ENCODE measurements at places on chromosomes 1 and 21.
A peak's percentile ranks its signal among the peaks of the same experiment; 100 is the strongest.

- DNase-seq, result no peak
Measured at GRCh38 chr1:159916242-159917051, 8.9 kb downstream of the TAGLN2 start.

DNA sequence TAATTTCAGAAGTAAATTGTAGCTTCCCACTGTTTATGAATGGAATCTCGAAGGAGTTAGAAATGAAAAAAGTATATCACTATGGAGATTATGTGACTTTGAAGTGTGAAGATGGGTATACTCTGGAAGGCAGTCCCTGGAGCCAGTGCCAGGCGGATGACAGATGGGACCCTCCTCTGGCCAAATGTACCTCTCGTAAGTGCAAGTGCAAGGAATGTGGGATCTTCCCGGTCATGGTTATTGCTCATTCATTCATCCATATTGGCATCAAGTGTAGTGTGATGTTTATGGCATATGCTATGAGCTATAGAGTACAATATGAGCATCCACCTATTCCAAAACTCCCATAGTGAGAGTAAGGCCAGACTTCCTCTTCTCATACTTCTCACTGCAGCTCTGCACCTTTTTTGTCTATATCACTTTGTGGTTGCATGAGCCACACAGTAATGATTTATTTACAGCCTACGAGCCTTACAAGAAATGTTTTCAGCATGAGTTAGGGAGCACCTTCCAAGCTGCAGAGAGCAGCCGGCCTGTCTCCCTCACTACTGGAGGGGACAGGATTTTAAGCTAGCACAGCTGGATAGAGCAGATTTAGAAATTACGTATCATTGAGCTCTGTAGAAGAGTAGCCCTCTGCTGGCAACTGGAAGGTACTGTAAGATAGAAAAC lies 24.9 kb upstream of the CR1L start:
- no peak for DNase-seq

DNA sequence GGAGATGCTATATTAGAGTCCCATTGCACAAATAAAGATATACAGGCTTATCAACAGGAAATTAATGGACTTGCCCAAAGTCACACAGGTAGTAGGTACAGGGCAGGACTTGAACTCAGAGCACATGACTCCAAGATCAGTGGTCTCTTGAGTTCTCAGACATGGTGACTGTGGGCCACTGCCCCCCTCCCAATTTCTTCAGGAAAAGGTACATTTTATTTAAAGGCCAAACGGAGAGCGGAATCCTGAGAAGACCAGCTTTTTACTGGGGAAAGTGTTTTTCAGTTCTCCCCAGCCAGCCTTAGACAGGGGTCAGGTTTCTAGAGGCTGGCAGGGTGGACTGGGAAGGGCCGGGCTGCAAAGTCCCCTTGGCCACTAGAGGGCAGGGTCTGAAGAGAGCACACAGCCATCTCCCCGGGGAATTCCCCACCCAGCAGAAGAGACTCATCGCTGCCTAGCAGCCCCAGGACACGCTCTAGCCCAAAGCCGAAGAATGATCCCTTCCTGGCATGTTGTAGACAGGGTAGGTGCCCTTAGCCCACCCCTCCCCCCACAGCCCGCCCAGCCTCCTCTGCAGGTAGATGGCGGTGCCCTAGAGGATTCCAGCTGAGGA lies 29.7 kb downstream of the ACP6 start:
- DNase-seq, result peak; percentile 69

DNA sequence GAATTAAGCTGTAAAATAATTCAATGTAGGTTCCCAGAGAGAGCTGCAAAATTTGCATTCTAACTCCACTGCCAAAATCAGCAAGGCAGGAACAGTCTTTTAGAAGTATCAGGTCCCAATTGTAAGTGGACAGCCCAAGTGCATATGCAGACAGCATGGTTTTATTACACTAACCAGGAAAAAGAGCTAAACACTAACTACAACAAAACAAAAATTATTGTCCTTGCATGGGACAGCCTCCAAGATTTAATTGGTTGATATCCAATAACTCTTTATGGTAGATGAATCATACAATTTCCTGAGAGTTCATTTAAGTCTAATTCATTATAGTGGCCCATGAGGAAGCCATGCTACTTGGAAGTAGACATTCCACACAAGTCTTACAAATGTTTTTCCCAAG lies 154.3 kb upstream of the ZNF648 start:
- no peak for DNase-seq

DNA sequence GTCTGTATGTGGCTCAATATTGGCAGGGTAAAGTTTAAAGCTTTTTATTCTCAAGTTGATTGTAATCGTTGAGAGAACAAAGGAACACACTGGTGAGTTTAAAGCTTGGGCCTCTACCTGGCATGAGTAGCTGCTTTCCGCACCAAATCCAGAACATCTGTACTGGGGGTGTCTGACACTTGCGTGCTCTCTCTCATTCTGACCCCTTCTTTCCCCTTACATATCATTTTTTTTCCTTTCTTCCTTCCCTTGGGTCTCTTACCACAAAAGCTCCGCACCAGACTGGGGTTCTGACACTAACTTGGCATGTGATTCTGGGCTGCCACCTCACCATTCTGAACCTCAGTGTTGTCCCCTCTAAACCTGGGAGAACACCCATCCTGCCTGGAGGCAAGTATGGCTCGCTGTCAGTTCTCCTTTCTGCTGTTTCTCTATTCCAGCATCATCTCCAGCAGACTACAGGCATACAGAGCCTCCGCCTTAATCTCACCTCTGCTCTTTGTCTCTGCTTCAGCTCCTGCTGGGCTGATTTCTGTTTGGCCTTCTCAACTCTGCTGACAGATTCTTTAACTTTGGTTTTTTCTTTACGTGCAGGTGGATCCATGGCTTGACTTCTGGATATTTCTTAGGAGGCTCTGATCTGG lies 859 bp upstream of the ERMAP start:
- DNase-seq, result no peak

DNA sequence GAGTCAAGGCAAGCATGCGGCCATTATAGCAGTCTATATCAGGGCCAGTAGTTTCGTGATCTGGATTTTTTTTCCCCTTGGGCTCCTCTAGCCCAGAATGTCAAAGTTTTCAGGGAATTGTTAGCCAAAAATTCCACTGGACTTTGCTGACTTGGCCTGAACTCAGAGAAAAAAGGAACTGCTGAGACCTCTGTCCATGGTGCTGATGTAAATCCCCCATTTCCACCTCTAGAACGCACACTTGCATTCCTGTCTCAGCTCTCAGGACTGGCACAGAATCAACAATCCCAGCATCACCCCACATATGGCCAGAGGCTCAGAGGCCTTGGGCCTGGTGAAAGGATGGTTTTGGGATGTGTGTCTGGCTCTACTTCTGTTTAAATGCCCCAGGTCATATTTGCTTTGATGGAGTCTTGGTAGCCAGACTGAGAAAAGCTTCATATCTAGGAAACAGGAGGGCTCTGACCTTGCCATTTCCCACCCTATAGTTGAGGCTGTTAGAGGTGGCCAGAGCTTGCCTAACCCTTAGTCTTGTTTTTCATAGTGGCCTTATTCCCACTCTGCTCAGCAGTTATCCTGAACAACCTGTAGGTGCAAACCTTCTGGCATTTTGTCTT lies 16.9 kb upstream of the EFCAB14 start:
- no peak for DNase-seq

DNA sequence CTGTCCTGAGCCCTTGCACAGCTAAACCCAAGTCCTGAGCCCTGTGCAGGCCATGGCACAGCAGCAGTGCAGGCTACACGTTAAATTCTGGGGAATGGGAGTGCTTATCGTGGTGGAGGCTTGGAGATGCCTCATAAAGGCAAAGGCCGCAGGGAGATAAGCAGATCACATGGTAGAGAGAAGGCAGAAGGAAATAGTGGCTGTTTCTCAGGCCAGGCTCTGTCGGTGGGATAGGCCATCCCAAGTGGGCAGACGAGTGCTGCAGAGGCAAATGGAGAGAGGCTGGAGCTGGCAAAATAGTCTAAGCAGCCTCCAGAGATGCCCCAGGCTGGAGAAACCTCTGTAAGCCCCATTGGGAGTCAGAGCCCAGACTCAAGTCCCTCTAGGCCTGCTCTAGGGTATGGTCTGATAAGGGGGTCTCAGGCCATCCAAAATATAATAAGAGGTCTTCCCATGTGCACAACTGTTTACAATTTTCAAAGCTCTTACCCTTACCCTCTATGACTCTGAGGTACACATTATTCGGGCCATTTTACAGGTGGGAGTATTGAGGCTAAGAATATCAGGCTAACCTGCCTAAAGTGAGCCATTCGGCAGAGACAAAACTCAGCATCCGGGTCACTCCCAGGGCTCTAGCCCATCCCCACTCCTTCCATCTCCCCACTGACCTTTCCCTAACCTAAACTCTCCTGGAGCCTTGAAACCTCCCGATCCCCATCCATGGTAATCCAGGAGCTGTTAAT lies 79.6 kb downstream of the NKAIN1 start:
- DNase-seq, result no peak

GRCh38 chr1:234214129-234214910 lies 158.9 kb upstream of the COA6 start:
- no peak for DNase-seq

GRCh38 chr21:16580661-16581060 lies 850.9 kb downstream of the USP25 start:
- DNase-seq, result no peak

GRCh38 chr21:26119906-26120305 lies 50.7 kb downstream of the APP start:
- no peak for DNase-seq

DNA sequence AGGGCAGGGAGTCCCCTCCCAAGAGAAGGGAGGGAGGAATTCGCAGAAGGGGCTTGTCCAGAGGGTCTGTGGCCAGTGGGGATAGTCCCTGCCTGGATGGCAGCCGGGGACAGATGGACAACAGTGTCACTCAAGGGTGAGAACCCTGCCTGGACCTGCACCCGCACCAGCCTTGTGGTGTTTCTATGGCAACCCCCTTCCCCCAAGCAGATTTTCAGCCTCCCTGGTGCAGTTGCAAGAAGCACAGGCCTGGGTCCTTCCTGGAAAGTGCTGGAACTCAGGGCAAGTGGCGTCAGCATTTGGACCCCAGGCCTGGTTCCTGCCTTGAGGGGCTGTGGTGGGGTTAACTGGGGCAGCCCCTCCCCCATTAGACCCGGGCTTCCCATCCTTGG lies 83.8 kb upstream of the ACTL8 start:
- no peak for DNase-seq

GRCh38 chr1:116099379-116099778 lies 11.8 kb upstream of the MAB21L3 start:
- no peak for DNase-seq

DNA sequence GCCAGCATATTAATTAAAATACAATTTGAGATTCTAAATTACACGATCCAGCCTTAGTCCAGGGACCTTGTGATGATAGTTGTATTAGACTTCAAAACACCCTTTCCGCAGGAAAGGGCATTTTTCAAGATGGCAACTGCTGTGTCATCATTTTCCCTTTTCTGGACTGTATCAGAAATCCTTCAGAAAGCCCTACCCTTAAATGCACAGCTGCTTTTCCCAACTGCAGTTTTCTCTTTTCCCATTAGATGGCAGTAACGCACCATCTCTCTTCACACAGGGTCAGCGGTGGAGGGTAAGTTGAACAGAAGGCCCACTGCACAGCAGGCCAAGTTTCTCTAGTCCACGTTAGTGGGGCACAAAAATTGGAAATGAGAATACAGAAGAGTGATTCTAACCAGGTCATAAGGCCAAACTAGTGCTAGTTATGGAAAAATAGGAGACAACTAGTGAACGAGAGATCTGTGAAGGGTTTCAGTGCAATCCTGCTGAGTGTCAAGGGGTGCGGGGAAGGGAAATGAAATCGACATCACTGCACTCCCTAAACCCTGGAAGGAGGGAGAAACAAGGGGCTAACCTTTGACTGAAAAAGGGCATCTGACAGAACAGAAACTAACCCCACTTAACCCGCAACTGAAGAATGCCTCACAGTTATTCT lies 22.1 kb upstream of the TDRD10 start:
- DNase-seq, result no peak

GRCh38 chr1:158107916-158108315 lies 72.8 kb upstream of the CD1D start:
- DNase-seq, result no peak

- DNase-seq, result no peak
Measured at GRCh38 chr1:82813386-82813785, 1012.7 kb downstream of the ADGRL2 start.

GRCh38 chr1:242651817-242652216 lies 127.3 kb upstream of the PLD5 start:
- no peak for DNase-seq

GRCh38 chr1:181423301-181423918 lies 59.9 kb upstream of the CACNA1E start:
- no peak for DNase-seq

DNA sequence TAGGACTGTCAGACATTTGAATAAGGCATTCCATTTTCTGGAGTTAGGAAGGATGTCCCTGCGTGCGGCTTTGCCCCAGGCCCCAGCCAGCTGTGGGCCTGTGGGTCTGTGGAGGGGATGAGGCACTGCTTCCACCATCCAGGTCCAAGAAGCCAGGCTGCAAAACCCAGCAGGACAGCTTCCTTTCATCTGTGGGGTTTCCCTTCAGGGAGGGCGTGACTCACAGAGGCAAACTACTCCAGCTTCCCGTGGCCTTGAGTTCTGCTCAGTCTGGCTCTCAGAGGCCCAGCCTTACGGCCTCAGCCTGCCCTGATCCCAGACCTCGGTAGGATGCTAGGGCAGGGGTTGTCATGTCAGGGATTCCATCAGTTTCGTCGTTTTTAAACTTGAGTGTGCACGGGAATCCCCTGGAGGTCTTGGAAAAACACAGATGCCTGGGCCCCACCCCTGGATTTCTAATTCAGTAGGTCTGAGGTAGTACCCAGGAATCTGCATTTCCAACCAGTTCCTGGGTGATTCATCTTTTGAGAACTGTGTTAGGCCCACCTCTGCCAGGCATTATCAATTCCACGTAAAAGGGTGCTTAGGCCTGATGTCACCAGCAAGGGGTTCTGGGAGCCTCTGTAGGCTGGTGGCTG lies 32.3 kb upstream of the TENT5C start:
- no peak for DNase-seq

GRCh38 chr1:111110197-111110899 lies 29.5 kb downstream of the DRAM2 start:
- no peak for DNase-seq

DNA sequence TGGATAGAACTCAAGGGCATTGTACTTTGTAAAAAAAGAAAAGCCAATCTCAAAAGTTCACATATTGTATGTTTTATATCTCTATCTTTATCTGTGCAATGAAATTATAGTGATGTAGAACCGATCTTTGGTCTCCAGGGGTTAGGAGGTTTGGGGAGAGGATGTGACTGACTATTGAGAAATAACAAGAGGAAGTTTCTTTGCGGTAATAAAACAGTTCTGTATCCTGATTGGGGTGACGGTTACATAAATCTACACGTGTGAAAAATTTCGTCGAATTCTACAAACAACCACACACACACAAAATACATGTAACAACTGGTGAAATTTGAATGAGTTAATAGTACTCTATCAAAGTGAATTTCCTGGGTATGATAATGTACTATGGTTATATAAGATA lies 10.6 kb upstream of the OR2T33 start:
- no peak for DNase-seq

Data from activated T-helper 1 cell treated with anti-CD3 and anti-CD28 coated beads, Interleukin-2, amount 50 U/mL, for 16 hours (primary cell).